ENCODE measurements at places on chromosomes 6 and 20.

GRCh38 chr6:125899726-125900182 is 56.8 kb upstream of the HINT3 start:
- DNase-seq: no peak

- no peak for DNase-seq
Observed at GRCh38 chr20:46657137-46657536, 5.9 kb upstream of the SLC13A3 start.

GRCh38 chr20:40657526-40657925 is 31.5 kb downstream of the MAFB start:
- DNase-seq: no peak

GRCh38 chr6:67802771-67803170 is 832.3 kb upstream of the ADGRB3 start:
- DNase-seq: no peak

DNA sequence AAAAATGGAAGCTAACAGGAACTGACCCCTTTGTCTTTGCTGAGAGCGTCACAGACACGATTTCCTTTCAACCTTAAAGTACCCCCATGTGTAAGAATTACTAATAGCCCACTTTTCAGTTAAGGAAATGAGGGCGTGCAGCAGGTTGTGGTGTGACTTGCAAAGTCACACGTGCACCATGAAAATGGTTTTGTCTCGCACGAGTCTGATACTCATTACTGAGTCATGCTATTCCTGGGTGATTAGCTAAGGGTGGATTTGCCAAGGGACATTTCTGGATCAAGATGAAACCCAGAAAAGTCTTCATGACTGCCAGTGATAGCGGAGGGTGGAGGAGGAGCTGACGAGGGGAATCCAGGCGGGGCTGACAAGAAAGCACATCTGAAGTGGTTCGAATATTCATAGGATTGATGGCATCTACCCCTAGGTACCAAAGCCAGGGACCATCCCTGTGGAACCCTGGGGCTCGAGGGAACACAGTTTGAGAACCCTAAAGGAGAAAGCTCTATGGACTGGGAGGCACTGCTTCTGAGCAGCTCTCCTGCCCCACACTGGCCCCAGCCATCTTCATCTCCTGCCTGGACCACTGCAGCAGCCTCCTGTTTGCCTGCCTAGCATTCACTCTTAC is 12.1 kb upstream of the NFATC2 start:
- no peak for DNase-seq

- no peak for DNase-seq
Observed at GRCh38 chr6:45812922-45813321, 202.7 kb downstream of the CLIC5 start.

DNA sequence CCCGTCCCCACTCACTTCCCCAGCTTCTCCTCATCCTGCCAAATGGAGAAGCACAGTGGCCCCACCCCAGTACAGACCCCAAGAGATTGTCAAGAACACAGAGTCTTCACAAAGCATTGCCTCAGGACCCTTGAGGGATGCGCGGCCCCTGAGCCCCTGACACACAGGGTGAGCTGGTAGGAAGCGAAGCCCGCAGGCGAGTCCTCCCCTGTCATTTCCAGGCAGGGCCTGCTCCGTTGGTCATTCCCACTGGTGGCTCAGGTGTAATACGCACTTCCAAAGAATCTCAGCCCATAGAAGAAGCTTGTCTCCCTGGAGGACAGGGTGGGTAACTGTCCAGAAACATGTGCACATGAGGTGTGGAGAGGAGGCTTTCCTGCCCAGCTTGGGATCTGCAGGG is 404.2 kb downstream of the THBS2 start:
- DNase-seq: no peak

- DNase-seq: no peak
Observed at GRCh38 chr20:52578559-52578958, 387.0 kb upstream of the ZFP64 start.

DNA sequence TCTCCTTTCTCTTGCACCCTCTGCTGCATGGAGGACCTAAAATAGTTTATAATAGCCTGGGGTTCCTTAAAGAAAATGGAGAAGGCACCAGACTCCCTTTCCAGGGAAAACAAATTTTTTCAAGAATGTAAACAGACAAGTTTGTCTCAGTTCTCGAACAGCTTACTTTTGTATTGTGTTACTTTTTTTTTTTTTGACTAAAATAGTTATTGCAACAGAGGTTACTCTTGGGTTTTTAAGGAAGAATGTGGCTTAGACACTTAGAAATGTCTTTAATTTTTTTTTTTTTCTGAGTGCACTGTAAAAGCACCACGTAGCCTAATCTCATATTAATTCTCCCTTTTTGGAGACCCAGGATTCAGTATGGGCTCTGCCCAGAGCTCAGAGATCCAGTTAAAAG is 148.7 kb upstream of the CARMIL1 start:
- no peak for DNase-seq

- DNase-seq: no peak
Observed at GRCh38 chr20:62980970-62981369, 25.8 kb downstream of the BHLHE23 start.

DNA sequence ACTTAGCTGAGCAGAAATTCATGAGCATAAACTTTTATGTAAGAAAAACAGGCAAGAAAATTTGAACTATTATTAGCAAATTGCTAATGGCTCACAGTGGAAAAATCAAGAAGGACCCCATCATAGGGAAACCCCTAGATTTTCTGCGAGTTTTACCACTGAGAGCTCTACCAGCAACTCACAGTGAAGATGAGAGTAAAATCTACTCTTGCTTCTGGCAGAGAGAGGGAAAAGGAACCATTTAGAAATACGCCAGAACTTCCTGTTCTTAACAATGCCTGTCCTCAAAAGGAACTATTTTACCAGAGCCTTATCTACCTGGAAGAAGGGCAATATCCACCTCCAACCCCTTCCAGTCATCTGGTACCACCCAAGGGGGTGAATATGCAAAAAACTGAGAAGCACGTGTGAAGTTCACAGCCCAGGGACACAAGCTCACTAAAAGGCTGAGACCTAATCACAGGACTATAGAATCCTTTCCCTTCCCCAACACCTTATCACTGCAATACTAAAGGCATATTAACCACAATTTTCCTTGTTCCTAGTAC is 34.4 kb upstream of the ASF1A start:
- DNase-seq: no peak

GRCh38 chr6:134098276-134098675 is 45.9 kb upstream of the SLC2A12 start:
- DNase-seq: no peak

GRCh38 chr6:105759015-105759414 is 327.1 kb upstream of the PRDM1 start:
- DNase-seq: no peak

- DNase-seq: no peak
Observed at GRCh38 chr20:20552076-20552475, 160.4 kb downstream of the RALGAPA2 start.

GRCh38 chr20:16107172-16107870 is 465.9 kb downstream of the KIF16B start:
- no peak for DNase-seq

DNA sequence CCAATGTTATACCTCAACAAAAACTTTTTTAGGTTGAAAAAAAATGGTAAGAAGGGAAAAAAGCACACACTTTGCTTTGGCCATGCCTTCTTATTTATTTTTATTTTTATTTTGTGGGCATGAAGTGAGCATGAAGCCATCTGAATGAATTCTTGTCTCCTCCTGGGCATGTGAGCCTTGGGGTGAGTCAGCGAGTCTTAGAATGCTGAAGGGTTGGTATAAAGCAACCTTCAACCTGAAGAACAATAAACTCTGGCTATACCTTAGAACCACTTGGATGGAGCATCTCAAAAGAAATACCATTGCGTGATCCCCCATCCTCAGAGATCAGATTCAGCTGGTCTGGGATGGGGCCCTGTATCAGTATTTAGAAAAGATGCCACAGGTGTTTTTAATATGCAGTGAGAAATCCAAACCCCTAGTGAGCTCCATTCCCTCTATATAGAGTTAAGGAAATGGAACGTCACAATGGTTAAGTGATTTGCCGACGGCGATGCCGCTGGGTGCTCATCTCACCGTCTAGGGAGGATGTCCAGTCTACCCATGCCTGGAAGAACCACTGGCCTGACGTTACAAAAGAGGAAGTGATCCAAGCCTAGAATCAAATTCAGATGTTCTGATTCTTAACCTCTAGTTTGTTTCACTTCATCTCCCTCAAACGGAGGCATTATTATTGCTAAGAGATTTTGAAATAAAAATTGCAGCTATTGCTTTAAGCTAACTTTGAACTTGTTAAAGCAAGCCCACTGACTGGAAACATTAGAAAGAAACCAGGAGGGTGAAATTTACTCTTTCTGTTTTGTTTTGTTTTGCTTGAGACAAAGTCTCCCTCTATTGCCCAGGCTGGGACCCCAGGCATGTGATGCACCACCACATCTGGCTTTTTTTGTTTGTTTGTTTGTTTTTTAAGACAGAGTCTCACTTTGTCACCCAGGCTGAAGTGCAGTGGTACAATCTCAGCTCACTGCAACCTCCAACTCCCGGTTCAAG is 67.1 kb downstream of the EDN1 start:
- peak; percentile 25 for DNase-seq

- no peak for DNase-seq
Observed at GRCh38 chr6:30071858-30072257, 3.7 kb downstream of the RNF39 start.

DNA sequence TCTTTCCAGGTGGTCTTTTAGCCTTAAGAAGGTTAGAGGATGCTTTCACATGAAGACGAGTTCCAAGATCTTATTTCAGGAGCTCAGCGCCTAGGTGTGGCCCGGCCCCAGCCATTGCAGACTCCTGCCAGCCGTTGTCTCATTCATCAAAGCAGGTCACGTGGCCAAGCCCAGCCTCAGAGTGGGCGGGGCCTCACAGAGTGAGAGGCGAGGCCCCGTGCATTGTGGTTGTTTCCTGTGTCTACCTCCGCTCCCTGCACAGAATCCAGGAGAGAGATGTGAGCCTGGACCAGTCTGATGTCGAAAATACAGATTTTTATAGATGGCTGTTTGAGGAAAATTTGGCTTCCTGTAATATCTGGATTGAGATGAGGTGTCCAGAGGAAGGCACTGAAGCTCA is 49.2 kb upstream of the CST5 start:
- peak; percentile 25 for DNase-seq

DNA sequence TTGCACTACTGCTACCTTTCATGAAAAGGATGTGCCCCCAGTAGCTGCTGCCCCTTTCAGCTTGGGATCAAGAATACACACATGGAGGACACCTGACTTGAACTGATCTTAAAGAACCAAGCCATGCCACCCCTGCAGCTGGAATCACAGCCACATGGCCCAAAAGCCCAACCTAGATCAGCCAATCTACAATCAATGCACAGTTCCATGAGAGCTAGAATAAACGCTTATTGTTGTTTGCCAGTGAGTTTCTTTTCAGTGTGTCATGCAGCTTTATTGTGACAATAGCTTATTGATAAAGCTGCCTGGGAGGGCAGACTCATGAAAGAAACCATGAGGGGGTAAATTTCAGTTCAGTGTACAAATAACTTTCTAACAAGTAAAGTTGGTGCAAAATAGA is 397.7 kb downstream of the PTPRT start:
- DNase-seq: no peak

DNA sequence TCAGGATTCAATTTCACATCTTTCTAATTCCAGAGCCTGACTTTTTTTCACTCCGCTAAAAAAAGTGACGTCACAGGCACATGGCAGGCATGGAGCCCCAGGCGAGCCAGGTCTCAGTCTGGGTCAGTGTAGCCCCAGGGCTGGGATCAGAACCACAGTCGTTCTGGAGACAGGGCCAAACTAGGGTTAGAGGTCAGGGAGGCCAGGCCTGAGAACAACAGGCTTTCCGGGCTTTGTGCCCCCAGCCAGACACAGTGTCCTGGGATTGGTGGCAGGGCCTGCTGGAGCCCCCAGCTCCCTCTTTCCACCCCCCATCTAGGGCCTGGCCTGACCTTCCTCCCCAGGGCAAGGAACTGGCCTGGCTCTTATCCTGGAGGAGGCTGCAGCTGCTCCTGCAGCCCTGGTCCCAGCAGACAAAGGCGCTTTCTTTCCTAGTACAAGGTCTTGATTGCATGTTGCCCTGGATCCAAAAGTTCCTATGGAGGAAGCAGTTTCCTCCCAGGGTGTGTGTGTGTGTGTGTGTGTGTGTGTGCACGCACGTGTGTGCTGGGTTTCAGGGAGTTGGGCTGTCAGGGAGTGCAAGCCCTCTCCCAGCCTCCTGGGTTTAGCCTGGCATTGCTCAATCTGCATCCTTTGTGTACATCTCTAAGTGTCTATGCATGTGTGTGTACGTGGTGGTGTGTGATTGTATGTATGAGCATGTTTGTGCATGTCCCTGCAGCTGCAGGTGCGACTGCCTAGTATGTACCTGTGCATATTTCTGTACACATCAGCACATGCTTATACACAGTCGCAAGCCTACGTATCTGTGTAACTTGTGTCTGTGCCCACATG is 26.5 kb upstream of the EMILIN3 start:
- DNase-seq: no peak

- no peak for DNase-seq
Observed at GRCh38 chr6:49462599-49462926, 490 bp downstream of the MMUT start.

GRCh38 chr20:10876558-10876957 is 202.8 kb upstream of the JAG1 start:
- no peak for DNase-seq

DNA sequence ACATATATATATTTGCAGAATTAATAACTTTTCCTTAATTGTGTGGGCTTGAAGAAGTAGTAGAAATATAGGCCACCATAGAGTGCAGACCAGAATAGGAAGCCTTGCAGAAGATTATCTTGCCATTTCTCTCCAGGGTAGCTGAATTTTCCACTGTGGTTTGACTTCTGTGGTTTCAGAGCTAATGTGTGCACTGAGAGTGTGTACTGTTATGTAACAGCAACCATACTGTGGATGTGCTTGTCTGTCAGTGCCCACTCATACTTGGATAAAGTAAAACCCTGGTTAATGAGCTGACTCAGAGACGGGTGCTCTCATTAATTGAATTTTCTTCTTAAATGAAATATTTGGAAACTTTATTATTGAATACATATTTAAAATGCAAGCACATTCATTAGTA is 57.2 kb downstream of the CEP43 start:
- no peak for DNase-seq

DNA sequence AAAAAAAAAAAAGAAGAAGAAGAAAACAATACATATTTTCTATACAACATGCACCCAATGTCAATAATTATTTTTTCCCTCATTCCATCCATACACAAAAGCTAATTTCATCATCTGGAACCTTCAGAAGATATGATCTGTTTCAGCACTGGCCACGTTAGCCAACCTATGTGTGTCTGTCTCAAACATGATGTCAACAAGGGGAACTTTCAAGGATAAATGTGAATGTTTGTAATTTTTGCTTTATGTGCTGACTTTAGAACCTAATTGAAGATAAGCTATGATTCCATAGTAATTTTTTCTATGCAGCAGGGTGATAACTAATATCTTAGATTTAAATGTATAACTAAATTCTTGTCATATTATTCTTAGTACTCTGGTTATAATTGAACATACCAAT is 37.9 kb downstream of the IPCEF1 start:
- no peak for DNase-seq

GRCh38 chr20:58524814-58525213 is 9.6 kb upstream of the APCDD1L start:
- no peak for DNase-seq

Measured in CD4-positive, alpha-beta T cell (primary cell).